CD4-positive, alpha-beta T cell (primary cell): ENCODE measurements at places on chromosomes 3 and 15. TPM values are rescaled to one million over a fixed set of nuclear protein-coding genes. Genes with fewer than 3 reads are reported as not detected.

DNA sequence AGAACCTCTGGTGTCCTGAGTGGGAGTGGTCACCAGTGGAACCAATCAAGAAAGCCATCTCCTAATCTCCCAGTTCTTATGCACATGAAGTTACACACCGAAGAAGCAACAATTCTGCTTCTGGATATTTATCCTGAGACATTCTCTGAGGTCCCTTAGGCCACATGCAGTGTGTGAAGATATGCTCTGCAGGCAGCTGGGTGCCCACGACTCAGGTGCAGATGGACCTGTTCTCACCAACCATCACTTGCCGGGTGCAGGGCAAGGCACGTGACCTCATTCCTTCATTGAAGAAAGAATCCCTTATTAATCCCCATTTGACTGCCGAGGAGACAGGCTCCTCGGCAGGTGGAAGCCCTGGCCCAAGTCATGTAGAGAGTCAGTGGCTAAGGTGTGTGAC lies 79.8 kb downstream of the WNT7A start:
- no peak for DNase-seq
- no peak overlapping the region for H3K4me3 ChIP-seq
- H3K27ac ChIP-seq = no peak overlapping the region
- H3K27me3 ChIP-seq = no peaks in the 10 kb centered on the region

The ABHD14A gene
- 9.5 TPM for total RNA-seq

DNA sequence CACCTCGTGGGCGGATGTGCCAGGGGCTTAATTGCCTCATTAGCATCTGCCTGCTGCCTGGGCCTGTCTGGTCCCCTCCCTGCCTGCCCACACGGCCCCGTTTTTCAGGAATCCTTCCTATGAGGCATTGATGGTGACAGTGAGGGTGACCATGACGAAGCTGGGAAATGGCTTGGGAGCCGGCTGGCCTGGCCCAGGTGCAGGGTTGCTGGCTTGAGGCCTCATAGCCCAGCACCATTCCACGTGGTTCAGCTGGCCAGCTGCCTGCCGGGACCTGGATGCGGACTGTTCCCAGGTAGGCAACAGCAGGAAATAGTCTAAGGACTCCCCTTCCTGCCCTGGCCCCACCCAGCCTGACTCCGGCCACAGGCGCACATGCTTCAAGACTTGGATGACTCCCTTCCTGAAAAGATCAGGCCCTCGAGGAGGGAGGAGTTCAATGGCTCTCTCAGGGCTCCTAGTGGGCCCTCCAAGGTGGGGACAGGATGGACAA lies 8.9 kb upstream of the DUSP7 start:
- no peaks in the 10 kb centered on the region for H3K4me1 ChIP-seq
- no peak for DNase-seq
- H3K4me3 ChIP-seq = no peak overlapping the region
- no peaks in the 10 kb centered on the region for H3K36me3 ChIP-seq

DNA sequence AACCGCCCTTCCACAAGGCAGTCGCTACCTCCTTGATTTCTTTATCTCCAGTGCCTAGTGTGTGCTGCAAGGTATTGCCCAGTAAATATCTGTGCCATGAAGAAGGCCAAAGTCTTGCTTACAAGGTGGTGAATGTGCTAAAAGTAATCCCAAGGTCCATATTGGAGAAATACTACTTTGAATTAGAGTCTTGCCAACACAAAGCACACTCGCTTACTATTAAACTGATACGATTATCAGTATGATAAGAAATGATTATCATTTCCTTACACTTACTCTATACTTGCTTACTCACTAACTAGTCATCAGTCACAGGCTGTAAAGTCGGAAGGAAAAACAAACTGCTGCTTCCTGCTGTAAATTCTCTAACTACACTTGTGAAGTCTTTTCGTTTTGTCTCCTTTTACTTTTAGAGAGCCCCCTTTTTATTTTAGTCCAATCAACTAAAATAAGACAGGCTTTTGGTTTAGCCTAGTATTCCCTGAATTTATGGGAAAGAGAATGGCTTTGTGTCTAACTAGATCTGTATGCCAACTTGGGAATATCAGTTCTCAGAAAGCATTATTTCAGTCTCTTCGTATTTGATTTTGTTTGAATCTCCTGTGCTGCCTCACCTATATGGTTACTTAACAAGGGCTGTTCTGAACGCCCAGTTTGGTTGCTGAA lies 107.1 kb upstream of the TSC22D2 start:
- no peak overlapping the region for H3K27ac ChIP-seq
- no peaks in the 10 kb centered on the region for H3K36me3 ChIP-seq
- H3K4me3 ChIP-seq = no peak overlapping the region
